Mesendoderm (in vitro differentiated cells): ENCODE measurements at places on chromosomes 7 and 10.
A peak's percentile ranks its signal among the peaks of the same experiment; 100 is the strongest.

DNA sequence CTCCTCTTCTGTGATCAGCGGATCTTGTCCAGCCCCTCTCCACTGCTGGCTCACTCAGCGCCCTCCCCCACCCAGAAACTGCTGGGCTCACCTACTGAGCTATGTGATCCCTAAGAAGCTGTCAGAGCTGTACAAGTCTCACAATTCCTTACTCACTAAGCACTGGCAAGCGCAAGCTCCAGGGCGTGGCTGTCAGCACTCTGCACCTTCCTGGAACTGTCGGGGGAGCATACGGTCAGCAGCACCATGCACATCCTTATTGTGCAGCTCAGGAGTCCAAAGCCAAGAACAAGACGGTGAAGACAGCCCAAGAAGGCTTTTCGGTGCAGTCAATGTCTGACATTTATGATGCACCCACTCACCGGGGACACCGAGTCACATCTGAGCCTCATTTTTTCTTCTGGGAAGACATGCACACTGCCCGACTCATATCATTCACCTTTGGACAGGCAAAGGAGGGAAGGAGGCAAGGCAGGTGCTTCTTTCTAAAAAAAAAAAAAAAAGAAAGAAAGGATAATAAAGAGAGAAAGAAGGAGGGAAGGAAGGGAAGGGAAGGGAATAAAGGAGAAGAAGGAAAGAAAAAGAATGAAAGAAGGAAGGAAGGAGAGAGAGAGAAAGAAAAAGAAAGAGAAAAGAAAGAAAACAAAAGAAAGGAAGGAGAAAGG, 56.3 kb downstream of the ASB13 start:
- no peaks in the 10 kb centered on the region for H3K4me1 ChIP-seq
- H3K27me3 ChIP-seq = no peaks in the 10 kb centered on the region
- no peak overlapping the region for H3K27ac ChIP-seq

DNA sequence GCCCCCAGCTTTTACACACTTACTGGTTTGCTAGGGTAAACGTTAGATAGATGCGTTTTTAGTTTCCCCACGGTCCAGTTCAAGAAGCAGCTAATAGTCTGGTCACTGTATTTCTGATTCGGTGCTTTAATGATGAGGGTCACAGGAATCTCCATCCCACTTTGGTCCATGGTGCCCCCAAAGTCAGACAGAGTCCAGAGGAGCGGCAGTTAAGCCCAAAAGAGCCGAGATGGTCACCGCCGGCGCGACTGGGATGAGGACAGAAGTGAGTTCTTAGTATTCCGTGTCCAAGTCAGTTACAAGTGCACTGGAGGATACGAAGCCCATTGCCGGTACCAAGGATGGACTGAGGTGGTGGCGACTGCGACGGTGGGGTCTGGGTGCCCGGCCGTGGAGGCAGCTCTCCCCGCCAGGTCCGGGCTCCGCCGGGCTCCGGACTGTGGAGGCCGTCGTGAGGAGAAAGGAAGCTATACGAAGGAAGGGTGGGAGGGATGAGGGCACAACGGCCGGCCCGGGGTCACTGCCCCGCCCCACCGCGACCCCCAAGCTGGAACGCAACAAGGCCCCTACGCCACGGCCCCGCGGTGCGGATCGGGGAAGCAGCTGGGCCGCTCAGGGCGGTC, 663 bp downstream of the HERPUD2 start:
- H3K4me1 ChIP-seq = peaks cover 11% of the 10 kb centered on the region
- no peaks in the 10 kb centered on the region for H3K27me3 ChIP-seq
- no peak for DNase-seq
- no peaks in the 10 kb centered on the region for H3K36me3 ChIP-seq

GRCh38 chr7:5598261-5598761, 174.7 kb upstream of the TNRC18 start:
- DNase-seq = no peak
- no peak overlapping the region for H3K27ac ChIP-seq
- H3K27me3 ChIP-seq = no peaks in the 10 kb centered on the region

- no peak overlapping the region for H3K27ac ChIP-seq
- no peaks in the 10 kb centered on the region for H3K4me1 ChIP-seq
- no peaks in the 10 kb centered on the region for H3K27me3 ChIP-seq
- H3K4me3 ChIP-seq = no peak overlapping the region
- DNase-seq = no peak
- no peaks in the 10 kb centered on the region for H3K36me3 ChIP-seq
Measured at GRCh38 chr10:26790221-26790995, 70.3 kb downstream of the ABI1 start.

- no peak overlapping the region for H3K4me3 ChIP-seq
- DNase-seq = peak; percentile 73
- no peak overlapping the region for H3K27ac ChIP-seq
- no peaks in the 10 kb centered on the region for H3K36me3 ChIP-seq
Measured at GRCh38 chr10:23157691-23158369, 34.3 kb upstream of the PTF1A start.

- DNase-seq = no peak
- no peak overlapping the region for H3K4me3 ChIP-seq
- H3K36me3 ChIP-seq = no peaks in the 10 kb centered on the region
- H3K27me3 ChIP-seq = no peaks in the 10 kb centered on the region
- no peaks in the 10 kb centered on the region for H3K4me1 ChIP-seq
Measured at GRCh38 chr7:23287612-23288011, 11.5 kb upstream of the MALSU1 start.

- H3K36me3 ChIP-seq = no peaks in the 10 kb centered on the region
- no peak within 1 kb of the TSS for H3K27ac ChIP-seq
Measured at GRCh38 chr10:1737222-1738061, at the start of gene ADARB2. TSS of gene ADARB2 (minus strand) at chr10:1737525.

DNA sequence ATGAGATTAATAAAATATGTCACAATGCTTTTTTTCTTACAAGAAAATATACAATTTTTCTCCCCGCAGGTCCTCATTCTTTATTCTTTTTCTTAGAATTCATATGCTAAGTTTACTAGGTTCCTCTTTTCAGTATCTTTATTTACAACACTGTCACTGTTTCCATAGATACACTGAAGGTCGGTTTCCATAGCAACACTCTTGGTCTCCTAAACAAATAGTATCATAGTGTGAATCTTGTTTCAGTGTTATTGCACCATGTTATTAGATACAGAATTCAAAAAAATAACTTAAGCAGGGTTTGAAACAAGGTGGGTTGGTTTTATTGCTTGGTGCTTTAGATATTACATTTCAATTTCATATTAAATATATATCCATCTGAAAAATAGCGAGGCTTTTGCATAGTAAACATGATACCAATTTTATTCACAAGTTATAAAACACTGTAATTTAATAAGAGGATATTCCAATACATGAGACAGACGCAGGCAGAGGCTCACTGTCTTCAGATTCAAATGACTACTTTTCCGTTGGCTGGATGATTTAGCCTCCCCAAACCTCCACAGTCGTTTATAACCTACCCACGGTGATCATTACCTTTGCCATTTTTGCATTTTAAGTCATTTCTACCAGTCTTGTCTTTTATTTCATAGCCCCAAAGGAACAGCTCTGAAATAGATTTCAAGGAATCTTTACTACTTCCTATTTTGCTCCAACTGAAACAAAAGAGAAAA, 88.9 kb upstream of the KLF6 start:
- H3K4me1 ChIP-seq = no peaks in the 10 kb centered on the region
- H3K27ac ChIP-seq = no peak overlapping the region
- H3K36me3 ChIP-seq = no peaks in the 10 kb centered on the region
- no peaks in the 10 kb centered on the region for H3K27me3 ChIP-seq
- DNase-seq = peak; percentile 90

DNA sequence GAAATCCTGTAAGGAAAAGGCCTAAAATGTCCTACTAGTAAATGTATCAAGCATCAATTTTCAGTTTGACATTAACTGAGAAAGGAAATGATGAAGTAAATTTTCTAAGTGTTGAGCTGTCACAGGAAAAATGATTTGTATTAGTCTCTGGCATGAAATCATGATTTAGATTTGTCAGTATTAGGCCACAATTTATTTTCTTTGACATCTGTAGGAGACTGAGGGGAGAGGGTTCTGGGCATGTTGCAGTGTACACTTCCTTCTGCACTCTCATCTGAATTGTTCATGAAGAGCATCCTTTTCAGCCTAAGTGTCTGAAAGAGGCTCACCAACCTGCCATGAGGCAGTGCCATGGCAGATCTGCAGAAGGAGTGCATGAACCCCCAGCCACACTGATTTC, 15.9 kb downstream of the ADRB1 start:
- no peak overlapping the region for H3K4me3 ChIP-seq
- no peaks in the 10 kb centered on the region for H3K27me3 ChIP-seq
- no peak for DNase-seq
- no peak overlapping the region for H3K27ac ChIP-seq
- H3K36me3 ChIP-seq = no peaks in the 10 kb centered on the region

- no peak for DNase-seq
- H3K4me1 ChIP-seq = no peaks in the 10 kb centered on the region
- no peaks in the 10 kb centered on the region for H3K27me3 ChIP-seq
- no peak overlapping the region for H3K27ac ChIP-seq
- H3K36me3 ChIP-seq = no peaks in the 10 kb centered on the region
- no peak overlapping the region for H3K4me3 ChIP-seq
Measured at GRCh38 chr10:93859049-93859655, 34.6 kb upstream of the SLC35G1 start.

DNA sequence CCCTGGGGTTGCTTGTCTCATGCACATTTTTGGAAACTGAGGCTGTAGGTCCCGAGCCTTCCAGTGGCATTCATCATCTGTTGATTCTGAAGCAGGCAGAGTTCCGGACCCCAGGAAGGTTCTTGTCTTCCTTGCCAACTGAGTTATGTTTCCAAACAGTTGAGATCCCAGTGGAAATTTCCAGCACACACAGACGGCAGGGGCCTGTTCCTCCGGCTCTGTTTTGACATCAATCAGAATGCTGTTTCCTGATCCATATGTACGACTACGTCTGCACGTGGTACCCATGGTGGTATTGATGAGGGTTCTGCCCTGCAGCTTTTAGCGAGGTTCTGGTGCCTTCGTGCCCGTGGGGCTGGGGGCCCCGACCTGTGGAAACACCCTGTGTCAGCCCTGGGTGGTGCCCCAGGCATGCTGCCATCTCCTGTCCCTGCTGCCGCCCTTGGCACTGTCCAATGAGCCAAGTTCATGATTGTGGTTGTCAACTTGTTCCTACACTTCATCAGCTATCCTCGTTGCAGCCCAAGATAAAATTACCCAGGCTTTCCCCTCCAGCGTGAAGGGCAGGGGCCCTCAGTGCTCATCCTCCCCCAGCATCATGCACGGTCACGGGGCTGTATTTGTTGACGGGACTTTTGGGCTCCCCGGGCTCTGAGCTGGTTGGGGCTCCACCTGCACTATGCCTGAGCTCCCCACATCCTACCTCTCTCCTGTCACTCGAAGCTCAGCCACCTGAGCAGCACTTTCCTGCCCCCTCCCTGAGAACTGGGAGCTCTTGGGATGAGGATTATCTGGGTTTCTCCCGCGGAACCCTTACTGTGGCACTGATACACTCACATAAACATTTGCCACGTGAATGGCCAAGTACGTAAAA, 7.8 kb upstream of the DPYSL4 start:
- no peaks in the 10 kb centered on the region for H3K27me3 ChIP-seq
- H3K4me1 ChIP-seq = no peaks in the 10 kb centered on the region
- H3K27ac ChIP-seq = no peak overlapping the region

DNA sequence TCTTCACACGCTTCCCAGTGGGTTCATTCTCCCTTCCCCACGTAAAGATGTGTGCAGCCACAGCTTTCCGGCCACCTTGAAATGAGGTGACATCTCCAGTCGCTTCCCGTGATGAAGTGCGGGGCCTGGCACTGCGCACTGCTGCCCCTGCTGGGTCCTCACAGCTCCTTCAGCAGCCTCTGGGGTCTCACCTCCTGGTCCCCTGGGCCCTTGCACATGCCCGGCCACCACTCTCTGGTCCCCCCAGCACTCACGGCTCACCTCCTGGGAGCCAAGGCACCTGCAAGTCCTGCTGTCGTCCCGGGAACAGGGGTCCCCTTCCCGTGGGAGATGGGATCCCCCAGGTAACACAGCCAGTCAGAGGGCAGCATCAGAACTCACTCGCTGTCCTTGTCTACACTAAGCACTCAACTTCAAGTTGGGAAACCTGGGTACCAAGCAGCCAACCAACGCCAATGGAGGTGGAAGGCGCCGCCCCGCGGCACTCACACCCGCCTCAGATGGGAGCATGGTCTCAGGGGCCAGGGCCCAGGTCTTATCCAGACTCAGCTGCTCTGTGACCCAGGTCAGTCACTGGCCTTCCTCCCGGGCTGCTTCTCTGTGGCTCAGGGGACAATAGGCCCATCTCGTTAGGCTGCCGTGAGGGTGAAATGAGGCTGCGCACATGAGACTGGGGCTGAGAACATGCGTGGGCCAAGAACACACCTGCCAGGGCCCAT, 176.2 kb downstream of the PTPRN2 start:
- H3K36me3 ChIP-seq = no peaks in the 10 kb centered on the region
- no peak overlapping the region for H3K4me3 ChIP-seq
- no peak overlapping the region for H3K27ac ChIP-seq
- no peaks in the 10 kb centered on the region for H3K27me3 ChIP-seq
- no peak for DNase-seq

DNA sequence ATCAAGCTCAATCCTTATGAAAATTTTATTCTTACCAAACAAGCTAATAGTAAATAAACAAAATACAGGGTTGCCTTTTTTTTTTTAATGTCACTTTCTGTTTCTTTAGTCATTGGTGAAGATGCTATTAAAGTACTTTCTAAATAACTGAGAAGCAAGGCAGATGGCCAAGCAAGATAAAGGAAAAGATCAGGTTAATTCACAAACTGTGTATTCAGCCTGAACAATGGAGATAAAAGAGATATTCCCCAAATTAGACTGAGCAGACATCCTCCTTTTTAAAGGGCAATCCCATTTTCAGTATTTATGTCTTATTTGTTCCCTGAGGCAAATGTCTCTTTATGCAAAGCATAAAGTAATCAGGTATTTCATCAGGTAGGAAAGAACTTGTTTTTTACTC, 23.1 kb upstream of the XRCC2 start:
- H3K4me1 ChIP-seq = no peaks in the 10 kb centered on the region
- H3K36me3 ChIP-seq = no peaks in the 10 kb centered on the region
- no peak overlapping the region for H3K4me3 ChIP-seq
- no peak for DNase-seq

- no peak overlapping the region for H3K4me3 ChIP-seq
- H3K36me3 ChIP-seq = no peaks in the 10 kb centered on the region
- no peaks in the 10 kb centered on the region for H3K27me3 ChIP-seq
- H3K27ac ChIP-seq = no peak overlapping the region
- DNase-seq = no peak
- H3K4me1 ChIP-seq = peaks cover 4% of the 10 kb centered on the region
Measured at GRCh38 chr10:124416733-124417132, 2.0 kb downstream of the OAT start.

DNA sequence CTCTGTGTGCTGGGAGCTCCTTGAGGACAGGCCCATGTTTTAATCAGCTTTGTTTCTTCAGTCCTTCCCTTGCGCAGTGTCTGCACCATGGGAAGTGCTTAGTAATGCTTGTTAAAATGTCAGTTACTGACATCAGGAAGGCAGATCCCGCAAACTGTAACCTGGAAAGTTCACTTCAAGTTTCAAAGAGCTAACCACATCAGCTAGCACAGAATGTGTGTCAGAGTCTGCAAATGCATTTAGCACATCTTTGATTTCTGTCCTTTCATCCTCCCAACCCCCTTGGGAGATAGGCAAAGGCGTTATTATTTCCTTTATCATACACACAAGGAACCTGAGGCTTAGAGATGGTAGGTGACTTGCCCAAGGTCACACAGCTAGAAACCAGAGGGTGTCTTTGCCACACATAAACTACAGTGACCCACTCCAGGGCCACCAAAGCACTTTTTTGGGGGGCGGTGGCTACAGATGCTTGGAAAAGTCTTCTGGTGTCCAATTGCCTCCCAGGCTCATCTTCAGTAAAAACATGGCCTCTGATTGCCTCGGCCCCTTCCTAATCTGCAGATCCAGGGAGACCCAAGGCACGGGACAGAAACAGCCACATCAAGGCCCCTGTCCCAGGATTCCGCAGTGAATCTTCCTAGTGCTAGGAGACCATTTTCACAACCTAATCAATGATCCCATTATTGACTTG, 116.2 kb upstream of the GPR26 start:
- H3K27me3 ChIP-seq = no peaks in the 10 kb centered on the region
- no peaks in the 10 kb centered on the region for H3K36me3 ChIP-seq
- DNase-seq = no peak
- H3K4me3 ChIP-seq = no peak overlapping the region
- no peaks in the 10 kb centered on the region for H3K4me1 ChIP-seq
